ENCODE measurements at places on chromosomes 1 and 21.

DNA sequence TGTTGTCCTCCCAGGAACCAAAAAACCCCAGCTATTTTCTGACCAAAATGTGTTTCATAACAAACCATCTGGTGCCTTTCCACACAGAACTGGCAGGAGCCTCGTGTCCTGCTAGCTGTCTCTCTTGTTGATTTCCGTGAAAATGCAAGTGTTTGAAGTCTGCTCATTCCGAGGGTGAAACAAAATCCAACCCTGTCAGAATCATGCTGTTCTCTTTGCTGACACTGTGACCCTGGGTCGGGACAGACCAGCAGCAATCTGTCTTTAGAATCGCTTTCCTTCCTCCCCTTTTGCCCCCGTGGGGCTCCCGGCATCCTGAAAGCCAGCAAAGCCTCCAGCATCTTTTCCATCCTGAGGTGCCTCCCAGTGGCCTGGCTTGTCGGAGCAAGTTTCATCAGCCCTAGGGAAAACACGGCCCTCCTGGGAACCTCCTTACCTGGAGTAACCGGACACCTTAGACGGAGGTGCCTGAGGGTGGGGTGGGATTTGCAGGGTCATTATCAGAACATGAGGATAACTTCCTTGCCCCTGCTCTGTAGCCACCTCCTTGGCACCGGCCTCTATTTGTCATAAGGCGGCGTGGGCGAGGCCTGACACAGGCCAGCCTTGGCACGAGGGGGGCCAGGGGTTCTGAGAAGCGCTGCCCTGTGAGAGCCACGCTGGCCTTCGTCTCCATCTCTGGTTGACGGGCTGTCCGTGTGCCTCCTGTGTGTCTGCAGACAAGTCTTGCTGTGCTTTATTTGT lies 24.9 kb downstream of the LDLRAP1 start:
- DNase-seq, result peak; percentile 72

GRCh38 chr1:157235307-157235706 lies 97.1 kb upstream of the ETV3 start:
- DNase-seq, result no peak

DNA sequence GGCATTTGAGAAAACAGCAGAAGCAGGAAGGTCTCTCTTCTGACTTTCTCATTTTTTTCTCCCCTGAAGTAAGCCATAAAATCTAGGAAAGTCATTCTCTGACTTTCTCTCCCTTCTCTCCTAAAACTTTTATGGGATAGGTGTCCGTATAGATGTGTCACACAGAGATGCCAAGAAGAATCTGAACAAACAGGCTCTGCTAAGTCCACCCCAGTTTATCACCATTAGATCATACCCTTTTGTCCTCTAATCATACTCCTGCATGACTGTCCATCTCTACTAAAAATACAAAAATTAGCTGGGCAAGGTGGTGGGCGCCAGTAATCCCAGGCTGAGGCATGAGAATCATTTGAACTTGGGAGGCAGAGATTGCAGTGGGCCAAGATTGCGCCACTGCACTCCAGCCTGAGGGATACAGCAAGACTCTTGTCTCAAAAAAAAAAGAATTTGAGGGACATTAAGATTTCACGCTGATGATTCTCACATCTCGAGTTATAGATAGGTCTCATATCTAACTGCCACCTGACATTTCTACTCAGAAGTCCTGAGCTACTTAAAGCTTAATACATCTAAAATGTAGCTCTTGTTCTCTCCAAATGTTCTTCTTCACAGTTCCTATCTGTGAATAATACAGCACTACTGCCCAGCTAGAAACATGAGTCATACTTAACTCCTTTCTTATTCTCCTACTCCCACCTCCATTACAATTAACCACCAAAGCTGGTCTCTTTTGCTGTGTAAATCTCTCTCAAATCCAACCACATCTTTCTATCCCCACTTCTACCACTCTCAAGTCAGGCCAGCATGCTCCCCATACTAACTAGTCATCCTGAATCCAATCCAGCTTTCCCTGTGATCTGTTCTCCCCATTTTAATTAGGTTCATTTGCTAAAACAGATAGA lies 47.7 kb downstream of the ZNF644 start:
- DNase-seq, result peak; percentile 29

DNA sequence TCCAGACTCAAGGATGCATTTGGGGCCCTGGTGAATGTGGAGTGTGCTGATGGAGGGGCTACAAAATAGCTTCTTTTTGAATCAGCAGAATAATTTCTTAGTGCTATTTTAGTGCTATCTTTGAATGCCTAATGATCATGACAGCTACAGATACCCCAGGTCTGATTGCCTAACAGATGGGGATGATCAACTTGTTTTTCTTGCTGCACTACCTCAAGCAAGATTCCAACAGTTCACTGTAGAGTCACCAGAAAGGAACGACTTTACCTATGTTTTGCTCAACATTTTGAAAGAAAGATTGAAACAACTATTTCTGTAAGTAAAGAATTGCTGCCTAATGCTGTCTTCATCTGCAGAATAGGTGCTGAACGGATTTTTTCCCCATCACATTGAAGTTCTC lies 42.6 kb upstream of the VAV3 start:
- DNase-seq, result no peak

DNA sequence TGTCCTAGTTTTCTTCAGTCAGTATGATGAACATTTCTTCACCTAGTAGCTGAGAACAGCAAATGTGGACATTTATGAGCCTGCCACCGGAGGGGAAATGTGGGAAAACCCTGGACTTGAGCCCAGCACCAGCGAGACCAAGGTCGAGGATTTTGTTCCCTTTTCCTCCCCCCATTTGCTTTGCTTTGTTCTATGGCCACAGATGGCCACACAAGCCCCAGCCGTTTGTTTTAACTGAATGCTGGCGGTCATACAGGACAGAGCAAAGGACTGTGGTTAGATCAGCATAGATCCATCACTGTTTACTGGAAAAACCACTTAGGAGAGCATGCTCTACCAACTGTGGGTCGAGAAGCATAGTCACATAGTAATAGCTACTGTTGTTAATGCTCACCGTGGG lies 20.9 kb downstream of the SH2D2A start:
- no peak for DNase-seq

- DNase-seq, result no peak
These were observed 29.9 kb downstream of the LRRC38 start for GRCh38 chr1:13483946-13484345.

- no peak for DNase-seq
These were observed 261.4 kb downstream of the CTH start for GRCh38 chr1:70672442-70672888.

- DNase-seq, result peak; percentile 40
These were observed 5.4 kb downstream of the PAX7 start for GRCh38 chr1:18635891-18636595.

- DNase-seq, result no peak
These were observed 400 bp upstream of the TRIM17 start for GRCh38 chr1:228417061-228417460.

DNA sequence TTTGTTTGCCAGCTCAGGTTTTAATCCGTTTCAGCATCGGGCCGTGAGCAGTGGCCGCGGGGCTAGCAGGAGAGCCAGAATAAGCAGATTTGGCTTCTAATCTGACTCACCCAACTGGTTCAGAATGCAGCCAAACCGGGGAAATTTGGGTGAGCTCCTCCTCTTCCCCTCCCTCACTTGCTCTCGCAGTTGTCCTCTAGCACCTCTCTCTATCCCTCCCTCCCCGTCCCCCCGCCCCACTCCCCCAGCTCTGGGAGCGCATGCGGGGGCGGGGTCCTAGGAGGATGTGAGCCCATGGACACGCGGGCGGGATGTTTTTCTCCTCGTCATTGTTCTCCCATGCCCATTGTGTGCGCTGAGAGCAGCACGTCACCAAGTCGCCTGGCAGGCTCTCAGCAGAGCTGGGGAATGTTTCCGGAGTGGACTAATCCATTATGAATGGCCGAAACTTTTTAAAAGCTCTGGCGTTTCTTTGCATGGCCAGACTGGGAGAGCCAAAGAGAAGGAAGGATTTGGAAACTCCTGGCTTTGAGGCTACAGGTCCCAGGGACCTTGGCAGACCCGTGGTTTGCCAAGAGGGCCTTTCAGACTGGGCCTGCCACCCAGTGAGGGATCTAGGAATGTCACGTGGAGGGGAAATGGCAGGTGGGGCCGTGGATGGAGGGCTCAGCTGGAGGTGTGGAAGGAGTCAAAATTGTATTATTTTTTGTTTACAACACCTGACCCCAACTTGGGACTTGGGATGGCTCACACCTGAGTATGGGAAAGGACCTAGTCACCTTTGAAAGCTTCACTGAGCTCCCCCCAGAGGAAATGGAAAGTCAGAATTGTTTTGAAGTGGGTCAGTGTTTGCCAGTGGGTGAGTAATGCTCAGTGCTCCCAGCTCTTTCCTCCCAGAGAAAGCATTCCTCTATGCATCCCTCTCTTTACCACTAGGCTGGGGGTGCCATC lies 39.2 kb downstream of the CDK18 start:
- peak; percentile 83 for DNase-seq

DNA sequence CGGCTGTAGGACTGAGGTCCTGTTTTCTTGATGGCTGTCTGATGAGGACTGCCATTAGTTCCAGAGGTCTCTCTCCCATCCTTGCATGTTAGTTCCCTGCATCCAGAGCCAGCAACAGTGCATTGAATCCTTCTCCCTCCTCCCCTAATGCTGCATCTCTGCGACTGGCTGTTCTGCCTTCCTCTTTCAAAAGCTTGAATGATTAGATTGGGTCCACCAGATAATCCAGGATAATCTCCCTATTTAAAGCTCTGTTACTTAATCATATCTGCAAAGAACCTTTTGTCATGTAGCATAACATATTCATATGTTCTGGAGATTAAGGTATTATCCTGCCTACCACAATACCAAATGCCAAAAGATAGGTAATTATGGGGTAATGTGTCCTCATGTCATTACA lies 377.5 kb downstream of the GPATCH2 start:
- no peak for DNase-seq

DNA sequence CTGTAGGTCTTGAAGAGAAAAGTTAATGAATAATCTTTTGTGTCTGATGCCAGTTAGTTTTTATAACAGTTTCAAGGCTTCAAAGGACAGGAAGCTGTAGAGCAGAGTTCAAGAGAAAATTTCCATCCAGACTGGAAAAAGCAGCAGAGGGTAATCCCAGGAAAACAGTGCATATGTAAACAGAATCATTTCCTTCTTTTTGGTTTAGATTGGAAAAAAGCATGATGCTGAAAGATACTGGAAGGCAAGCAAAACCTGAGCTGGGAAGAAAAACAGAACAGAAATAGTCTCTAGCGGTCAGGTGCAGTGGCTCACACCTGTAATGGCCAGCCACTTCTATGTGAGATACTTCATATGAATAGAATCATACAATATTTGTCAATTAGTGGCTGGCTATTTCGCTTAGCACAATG lies 71.9 kb downstream of the ZSWIM5 start:
- no peak for DNase-seq

- DNase-seq, result peak; percentile 74
These were observed 61.7 kb upstream of the PUM1 start for GRCh38 chr1:31127266-31127665.

DNA sequence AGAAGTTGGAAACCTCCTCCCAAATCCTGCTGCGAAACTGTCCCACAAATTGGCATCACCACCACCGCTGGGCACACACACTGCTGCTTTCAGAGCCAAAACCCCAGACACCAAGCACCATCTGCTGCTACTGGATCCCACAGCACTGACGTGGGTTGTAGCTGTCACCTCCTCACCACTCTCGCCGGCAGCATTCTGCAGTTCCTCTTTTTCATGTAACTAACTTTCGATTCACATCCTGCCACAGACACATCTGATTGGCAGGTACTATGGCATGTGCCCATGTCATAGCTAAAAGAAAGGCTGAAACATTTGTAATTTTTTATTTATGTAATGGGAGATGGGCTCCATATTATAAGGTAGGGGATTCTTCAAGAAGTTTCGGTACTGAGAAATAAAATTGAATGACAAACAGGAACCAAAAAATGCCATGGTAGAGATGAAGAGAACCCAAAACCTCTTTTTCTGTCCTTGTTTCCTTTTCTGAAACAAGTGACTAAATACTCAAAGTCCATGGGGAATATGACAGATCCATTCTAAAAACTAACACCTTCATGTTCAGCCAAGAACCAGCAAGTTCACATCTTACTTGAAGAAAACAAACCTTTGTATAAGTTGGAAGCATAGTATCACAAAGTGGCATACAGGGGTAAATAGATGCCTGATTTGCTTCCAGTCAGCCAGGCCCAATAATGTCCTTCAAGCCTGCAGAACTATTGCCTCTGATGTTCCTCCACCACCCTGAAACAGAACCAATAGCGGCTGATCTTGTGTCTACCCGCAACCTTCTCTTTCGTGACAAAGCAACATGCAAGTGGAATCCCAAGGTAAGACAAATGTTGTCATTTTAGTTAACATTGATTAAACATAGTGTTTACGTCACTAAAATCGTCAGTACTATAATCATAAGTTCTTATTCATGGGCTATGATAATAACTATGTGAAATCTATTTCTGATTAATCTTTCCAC lies 26.6 kb upstream of the RGS13 start:
- DNase-seq, result peak; percentile 37

GRCh38 chr1:29177022-29177705 lies 4.5 kb downstream of the SRSF4 start:
- no peak for DNase-seq

DNA sequence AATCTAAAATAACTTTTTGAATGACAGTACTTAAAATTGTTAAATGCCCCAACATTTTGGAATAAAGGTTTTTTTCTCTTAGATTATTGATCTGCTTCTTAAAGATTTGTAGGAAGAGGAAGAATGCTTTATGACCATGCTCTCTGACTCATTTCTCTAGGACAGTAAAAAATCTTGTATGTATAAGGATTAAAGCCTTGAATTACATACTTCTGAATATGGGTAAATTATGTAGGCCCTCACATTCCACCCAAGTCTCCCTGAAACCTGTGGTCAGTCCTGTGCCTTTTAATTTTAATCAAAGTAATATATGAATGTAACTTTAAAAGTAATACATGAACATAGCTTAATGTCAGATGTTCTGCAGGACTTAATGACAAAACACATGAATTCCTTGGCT lies 50.5 kb downstream of the ABCD3 start:
- no peak for DNase-seq

DNA sequence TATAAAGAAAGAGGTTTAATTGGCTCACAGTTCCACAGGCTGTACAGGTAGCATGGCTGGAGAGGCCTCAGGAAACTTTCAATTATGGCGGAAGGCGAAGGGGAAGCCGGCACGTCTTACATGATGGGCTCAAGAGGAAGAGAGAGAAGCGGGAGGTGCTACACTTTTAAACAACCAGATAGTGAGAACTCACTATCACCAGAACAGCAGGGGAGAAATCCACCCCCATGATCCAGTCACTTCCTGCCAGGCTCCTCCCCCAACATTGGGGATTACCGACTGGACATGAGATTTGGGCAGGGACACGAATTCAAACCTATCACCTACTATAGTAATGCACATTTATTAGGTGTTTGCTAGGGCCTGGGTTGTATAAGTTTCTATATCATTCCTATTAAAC lies 117.8 kb downstream of the ZMYM4 start:
- no peak for DNase-seq

- peak; percentile 43 for DNase-seq
These were observed 36.4 kb upstream of the BCL9 start for GRCh38 chr1:147504801-147505311.

Data from AG20443 (cell line).